ENCODE measurements at places on chromosomes 2 and 18.

- DNase-seq, result no peak
Observed at GRCh38 chr18:58552896-58553295, 76.0 kb downstream of the ALPK2 start.

DNA sequence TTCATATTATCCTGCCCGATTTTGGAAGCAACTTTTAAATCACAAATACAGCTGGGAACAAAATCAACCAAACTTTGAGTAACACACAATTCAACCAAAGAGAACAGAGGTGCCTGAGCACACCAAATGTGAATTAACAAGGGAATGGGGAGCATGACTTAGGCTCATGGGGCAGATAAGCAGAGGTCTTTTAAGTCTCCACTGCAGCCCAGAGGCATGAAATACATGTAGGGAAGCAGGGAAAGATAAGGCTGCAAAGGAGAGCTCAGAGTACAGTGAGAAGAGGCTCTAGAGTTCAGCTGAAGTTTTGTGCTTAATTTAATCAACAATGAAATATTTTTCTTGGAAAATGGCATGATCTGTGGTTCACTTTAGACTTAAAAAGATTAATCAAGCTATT, 49.0 kb downstream of the CYTIP start:
- DNase-seq, result no peak

DNA sequence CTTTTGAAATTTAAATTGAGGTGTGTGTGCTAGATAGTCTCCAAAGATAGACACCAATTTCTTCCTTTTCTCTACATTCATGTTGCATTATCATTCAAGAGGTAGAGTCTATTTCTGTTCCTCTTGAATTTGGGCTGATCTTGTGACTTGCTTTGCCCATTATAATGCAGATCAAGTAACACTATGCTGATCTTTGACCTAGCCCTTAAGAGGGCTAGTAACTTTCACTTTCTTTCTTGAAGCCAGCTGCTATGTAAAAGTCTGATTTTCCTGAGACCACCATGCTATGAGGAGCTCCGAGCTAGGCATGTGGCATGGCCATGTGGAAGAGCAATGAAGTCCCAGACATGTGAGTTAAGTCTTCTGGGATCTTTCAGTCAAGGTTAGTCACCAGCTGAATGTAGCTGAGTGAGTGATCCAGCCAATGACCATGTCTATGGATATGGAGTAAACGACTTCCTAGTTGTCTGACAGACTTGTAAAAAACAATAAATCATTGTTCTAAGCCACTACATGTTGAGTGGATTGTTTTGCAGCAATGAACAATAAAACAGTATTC, 189.4 kb upstream of the CWC22 start:
- no peak for DNase-seq

- no peak for DNase-seq
Observed at GRCh38 chr2:133157141-133157540, 411.1 kb downstream of the NCKAP5 start.

DNA sequence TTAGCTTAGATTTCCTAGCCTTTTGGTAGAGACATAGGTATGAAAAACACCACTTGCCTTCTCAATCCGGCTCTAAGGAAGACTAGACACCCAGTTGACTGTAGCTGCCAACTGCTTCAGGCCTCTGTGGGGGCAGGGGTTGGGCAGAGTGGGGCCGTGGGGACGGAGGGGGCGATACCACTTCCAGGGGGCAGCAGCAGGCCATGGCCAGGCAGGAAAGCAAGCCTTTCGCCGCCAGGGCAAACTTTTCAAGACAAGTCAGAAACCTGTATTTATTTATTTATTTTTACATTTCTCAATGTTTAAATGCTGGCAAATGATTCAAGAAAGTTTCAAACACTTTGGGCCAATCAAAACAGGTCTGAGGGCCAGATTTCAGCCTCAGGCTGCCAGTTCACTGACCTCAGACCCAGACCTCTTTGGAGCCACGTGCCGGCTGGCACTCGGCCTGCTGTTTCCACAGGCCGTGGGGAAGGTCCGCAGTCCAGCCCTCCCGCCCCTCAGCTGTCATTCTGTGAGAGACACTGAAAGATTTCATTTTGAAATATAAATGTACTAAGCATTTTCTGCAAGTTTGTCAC, 63.8 kb downstream of the MEX3C start:
- no peak for DNase-seq

DNA sequence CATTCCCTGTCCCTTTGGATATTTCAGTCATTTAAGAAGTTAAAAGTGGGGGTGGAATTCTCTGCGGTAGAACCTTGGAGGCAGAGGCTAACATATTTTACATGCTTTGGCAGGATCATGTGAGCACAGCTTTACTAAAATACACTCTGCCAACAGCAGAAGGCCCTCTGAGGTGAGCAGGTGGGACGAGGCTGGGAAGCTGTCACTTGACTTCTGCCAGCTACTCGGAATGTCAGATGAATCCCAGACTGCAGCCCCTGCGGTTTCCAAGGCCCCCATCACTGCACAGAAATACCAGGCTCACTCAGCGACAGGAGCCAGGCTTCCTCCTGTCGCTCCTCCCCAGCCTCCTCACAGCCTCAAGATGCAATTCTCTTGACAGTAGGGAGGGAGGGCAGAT, 220.9 kb upstream of the REV1 start:
- DNase-seq, result no peak

GRCh38 chr2:33526132-33526531, 49.7 kb downstream of the RASGRP3 start:
- no peak for DNase-seq

- DNase-seq, result no peak
Observed at GRCh38 chr2:117820444-117820843, 6.0 kb downstream of the DDX18 start.

- DNase-seq, result no peak
Observed at GRCh38 chr2:141063406-141063805, 1067.4 kb downstream of the LRP1B start.

- DNase-seq, result no peak
Observed at GRCh38 chr18:77772177-77772576, 522.5 kb downstream of the GALR1 start.

DNA sequence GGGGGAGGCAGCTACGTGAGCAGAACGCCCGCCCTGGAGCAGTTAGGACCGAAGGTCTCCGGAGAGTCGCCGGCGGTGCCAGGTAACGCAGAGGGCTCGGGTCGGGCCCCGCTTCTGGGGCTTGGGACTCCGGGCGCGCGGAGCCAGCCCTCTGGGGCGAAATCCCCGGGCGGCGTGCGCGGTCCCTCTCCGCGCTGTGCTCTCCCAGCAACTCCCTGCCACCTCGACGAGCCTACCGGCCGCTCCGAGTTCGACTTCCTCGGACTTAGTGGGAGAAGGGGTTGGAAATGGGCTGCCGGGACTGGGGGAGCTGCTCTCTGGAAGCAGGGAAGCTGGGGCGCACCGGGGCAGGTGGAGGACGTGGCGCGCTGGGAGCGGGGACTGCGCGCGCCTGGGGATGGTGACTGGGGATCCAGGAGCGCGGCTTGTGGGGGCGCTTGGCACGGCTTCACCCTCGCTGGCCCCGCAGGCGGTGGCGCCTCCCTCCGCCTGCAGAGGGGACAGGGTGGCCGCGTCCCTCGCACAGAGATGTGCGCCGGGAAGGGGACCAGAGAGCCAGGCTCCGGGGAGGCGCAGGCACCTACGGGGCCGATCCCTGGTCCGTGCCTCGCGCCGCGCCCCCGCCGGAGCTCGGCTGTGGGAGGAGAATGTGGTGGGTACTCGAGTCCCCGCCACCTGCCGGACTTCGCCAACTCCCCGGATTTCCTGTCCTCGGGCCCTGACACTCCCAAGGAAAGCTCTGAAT, 688 bp downstream of the CDH20 start:
- DNase-seq, result no peak

DNA sequence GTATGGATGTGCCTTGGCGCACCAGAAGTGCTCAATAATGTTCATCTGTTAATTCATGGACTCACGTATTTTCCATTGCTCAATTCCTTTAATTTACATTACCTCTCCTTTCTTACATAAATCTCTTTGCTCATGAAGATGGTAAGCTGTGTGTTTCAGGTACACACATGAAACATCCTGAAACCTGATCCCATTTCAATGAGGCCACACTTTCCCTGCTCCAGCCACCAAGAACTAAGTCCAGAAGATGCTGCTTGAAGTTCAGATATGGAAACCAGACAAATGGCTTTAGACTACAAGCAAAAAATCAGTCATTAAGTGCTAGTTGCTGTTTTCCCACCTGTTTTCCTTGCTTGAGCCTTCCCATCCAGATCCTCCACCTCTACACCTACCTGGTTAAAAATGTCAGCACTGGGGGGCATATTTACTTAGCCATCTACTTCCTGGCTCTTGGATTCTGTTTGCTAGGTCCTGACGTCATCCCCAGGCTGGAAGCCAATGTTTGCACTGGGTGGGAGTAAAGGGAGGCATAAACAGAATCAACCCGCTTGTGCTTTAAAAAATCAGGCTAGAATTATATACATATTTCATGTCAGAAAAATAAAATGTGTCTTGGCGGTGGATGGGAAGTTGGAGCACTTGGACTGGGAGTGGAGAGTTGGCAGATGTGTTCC, 309.7 kb downstream of the OSR1 start:
- DNase-seq, result peak; percentile 81

- no peak for DNase-seq
Observed at GRCh38 chr2:67389286-67389685, 7.8 kb upstream of the ETAA1 start.

GRCh38 chr2:177338177-177338721, 54.3 kb upstream of the AGPS start:
- no peak for DNase-seq

- DNase-seq, result peak; percentile 60
Observed at GRCh38 chr18:42414756-42415454, 459.9 kb downstream of the PIK3C3 start.

GRCh38 chr2:133606616-133607015, 38.4 kb upstream of the NCKAP5 start:
- DNase-seq, result no peak

DNA sequence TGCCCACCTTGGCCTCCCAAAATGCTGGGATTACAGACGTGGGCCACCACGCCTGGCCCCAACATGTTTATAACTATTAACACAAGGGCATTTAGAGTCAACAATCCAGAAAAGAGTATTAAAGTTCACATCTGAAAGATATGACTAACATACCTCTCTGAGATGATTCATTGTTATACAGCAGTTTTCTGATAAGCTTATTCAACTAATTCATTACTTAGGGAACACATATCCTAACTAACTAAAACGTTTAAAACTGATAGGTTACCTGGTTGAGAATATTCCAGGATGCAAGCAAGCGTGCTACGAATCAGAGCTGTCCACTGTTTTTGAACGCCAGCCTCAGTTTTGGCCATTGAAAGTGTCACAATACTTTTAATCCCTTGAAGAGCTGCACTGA, 34.0 kb upstream of the STRN start:
- DNase-seq, result no peak

GRCh38 chr2:226398580-226398979, 401.0 kb downstream of the IRS1 start:
- DNase-seq, result no peak

Measured in ovary (tissue), 10 donors.